ENCODE measurements at places on chromosomes 6 and 20. TPM values are rescaled to one million over a fixed set of nuclear protein-coding genes. Genes with fewer than 3 reads are reported as not detected.

Gene ZNF391
- total RNA-seq, result 14.1 TPM

Gene TMEM200A
- 4.4 TPM for total RNA-seq

Gene CST4
- not detected for total RNA-seq

Gene TFAP2D
- total RNA-seq, result not detected

Gene ZNF322
- 15.6 TPM for total RNA-seq

Gene ZBTB46
- total RNA-seq, result 5.0 TPM

Gene ALDH8A1
- 1.2 TPM for total RNA-seq

DNA sequence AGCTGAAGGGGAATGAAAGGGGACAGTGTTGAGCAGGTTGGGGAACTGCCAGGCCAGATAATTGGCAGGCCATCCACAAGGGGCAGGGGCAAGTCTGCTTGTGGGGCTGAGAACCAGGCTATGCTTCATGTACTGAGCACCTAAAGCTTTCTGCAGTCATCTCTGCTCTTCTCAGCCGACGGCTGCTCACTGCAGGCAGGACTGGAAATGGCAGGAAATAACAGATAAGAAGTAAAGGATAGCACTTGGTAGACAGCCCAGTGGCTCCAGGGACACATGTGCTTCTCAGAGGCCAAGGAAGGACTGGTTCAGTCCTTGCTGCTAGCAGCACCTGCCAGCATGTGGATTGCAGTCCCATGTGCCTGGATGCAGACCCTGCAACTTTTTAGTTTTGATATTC, 89.8 kb downstream of the CD164 start:
- no peak for DNase-seq

DNA sequence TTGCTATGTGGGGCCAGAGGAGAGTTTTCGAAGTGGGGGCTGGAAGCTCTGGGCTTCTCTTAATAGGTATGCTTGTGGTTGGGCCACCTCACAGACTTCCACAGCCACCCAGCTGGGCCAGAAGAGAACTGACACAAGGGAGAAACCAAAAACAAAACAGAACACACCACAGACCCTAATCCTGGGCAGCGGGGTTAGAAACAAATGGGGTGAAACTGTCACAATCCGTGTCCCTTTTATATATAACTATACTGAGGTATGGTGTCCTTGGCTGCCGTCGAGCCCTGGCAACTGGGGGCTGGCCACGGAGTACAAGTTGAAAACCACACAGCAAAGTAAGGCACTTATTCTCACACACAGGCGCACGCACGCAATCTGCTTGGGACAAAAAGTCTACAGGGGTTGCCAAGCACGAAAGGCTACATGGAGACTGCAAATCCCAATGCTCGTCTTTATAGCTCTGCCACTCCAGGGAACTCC, 78.3 kb downstream of the TRAM2 start:
- no peak for DNase-seq

DNA sequence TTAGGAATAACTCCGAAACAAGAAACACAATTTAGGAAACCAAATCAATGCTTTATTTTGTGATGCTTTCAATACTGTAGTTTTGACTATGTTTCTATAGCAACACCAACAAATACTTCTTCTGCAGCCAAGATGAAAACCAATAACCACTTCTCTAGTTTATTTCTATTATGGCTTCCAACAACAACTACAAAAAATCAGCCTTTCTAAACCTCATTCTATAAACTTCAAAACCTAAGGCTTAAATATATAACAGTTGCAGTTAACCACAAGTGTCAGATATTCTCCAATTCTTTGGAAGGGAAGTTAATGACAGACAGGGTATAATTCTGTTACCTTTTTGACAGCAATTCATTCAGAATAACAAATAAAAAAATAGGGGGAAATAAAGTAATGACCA, 80.9 kb downstream of the EPB41L2 start:
- no peak for DNase-seq

DNA sequence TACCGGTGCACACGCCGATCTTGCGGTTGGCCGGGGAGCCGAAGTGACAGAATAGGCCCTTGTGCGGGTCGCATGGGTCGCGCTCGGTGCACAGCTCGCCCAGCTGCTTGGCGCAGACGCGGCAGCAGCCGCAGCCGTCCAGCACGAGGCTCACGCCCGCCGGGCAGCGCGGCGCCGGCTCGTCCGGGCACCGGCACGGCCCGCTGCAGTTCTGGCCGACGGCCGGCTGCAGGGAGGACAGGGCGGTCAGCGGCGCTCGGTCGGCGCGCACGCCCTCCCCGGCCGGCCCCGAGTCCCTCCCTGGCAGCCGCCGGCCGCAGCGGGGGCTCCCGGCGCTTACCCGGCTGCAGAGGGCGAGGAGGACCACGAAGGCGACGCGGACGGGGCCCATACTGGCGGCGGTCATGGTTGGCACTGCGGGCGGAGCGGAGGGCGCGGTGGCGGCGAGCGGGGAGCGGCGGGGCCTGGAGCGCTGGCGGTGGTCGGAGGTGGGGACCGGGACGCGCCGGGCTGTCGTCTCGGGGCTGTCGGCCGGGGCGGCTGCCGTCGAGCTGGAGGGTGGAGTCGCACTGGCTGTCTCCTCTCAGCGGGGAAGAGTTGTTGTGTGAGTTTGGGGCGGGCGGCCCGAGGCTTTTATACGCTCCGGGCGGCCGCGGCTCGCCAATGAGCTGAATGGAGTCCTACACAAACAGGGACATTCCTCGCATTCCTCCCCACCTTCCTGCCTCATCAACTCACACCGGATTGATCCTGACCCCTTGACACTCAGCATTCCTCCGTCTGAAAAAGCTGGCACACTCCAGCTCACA, at the start of gene CCN2:
TSS of gene CCN2 (minus strand) at position 606 of the 809 bp plus-strand sequence. CDS start at position 406, 200 bp downstream.
- DNase-seq, result peak; percentile 95

DNA sequence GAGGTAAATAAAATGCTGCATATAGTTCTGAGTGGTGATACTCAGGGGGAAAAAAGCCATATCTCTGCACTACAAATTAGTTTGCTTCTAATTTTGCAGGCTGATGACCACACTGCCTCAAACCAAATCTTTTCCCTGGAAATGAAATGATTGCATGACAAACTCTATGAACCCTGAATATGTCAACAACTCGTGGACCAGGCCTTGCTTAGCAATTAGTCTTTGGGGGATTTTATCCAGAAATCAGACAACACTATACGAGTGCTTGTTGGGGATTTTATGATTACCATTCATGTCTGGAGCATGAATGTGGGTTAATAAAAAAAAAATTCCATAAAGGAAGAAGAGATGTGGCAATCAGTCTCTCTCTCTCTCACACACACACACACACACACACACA, 42.0 kb downstream of the SOBP start:
- DNase-seq, result no peak

DNA sequence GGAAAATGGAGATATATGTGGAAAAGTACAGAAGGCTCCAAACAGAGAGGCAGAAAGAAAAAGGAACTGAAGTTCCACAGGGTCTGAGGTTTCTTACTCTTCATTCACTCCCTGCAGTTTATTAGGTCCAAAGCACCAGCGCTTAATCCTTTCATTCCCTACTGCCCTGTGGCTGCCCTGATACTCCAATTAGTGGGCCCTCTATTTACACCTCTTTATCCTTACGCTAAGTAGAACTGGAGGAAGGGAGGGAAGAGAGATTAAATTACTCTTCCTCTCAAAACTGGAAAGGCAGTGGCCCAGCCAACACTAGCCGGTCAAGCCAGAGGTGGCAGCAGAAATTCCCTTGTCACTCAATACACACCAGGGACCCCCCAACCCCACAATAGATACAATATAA, 20.4 kb downstream of the TRERF1 start:
- no peak for DNase-seq

GRCh38 chr6:43196337-43196736, 14.3 kb downstream of the CUL9 start:
- DNase-seq, result no peak

- DNase-seq, result no peak
Measured at GRCh38 chr6:47188588-47189021, 121.1 kb downstream of the TNFRSF21 start.

DNA sequence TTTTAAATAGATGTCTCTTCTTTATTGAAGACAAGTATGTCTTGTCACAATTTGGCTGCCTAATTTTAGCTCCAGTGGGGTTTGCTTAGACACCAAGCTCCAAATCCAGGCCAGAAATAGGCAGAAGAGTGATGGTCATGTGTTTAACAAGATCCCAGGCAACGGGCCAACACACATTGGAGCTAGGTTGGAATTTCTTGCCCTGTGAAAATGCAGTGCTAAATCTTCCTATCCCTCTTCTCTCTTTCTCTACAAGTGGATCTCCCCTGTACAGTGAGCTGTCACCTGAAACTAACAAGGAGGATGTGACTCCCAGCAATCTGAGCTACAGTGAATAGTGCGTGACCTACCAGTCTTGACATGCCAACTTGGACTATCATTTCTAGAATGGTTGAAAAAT, 65.3 kb upstream of the VGLL2 start:
- no peak for DNase-seq

DNA sequence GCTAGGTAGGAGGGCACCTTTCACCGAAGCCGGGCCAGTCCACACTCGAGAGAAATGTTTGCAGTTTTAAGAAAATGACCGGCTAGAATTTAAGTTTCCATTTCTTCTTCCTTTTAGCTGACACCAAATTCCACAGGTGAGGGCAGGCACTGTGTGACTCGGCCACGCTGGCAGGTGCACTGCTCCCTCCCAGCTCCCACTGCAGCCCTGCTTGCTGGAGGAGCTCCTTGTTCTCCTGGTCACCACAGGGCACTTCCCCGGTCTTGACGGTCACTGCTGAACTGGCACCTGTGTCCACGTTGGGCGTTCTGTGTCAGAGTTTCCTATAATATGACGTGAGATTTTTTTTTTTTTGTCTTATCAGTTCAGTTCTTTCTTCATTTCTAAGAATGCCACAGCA, 3.6 kb upstream of the KIF25 start:
- no peak for DNase-seq

GRCh38 chr6:132734694-132735236, 20.9 kb upstream of the VNN1 start:
- no peak for DNase-seq

DNA sequence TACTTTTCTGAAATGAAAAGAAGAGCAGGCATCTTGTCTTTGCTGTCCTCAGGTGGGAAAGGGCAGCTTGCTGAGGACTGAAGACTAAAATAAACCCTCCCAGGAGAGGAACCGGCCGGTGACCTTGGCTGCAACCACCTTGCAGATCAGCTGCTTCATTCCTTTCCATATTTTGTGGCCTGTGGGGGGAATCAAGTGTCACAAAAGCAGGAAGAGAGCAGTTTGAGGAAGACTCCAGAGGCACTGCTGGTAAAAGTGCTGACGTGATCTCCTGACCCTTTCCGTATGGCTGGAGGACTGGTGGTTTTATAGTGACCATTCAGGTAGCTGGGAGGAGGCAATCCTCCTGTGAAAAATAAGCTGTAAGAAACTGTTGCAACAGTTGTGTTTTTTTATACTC, 157.0 kb downstream of the PLCB4 start:
- no peak for DNase-seq

- DNase-seq, result no peak
Measured at GRCh38 chr20:9087531-9088217, 18.8 kb downstream of the PLCB4 start.

DNA sequence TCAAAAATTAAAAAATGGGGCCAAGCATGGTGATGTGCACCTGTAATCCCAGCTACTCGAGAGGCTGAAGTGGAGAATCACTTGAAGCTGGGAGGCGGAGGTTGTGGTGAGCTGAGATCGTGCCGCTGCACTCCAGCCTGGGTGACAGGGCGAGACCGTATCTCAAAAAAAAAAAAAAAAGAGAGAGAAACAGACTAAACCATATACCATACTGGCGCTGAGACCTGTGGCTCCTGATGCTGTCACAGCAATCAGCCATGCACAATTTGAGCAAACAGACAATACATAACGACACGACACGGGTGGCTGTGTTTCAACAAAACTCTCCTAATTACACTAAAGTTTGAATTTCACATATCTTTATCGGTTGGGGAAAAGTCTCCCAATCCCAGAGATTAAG, 14.9 kb upstream of the CBFA2T2 start:
- DNase-seq, result no peak

DNA sequence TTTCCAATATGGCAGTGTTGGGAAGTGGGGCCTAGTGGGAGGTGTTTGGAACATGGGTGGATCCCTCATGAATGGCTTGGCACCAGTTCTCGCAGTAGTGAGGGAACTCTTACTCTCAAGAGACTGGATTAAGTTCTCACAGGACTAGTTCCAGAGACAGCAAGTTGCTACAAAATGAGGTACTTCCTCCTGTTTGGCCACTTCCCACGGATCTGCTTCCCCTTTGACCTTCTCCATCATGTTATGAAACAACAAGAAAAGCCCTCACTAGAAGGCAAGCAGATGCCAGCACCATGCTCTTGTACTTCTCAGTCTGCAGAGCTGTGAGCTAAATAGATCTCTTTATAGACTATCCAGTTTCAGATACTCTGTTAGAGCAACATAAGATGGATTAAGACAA, 3.1 kb downstream of the RSPH3 start:
- DNase-seq, result no peak

DNA sequence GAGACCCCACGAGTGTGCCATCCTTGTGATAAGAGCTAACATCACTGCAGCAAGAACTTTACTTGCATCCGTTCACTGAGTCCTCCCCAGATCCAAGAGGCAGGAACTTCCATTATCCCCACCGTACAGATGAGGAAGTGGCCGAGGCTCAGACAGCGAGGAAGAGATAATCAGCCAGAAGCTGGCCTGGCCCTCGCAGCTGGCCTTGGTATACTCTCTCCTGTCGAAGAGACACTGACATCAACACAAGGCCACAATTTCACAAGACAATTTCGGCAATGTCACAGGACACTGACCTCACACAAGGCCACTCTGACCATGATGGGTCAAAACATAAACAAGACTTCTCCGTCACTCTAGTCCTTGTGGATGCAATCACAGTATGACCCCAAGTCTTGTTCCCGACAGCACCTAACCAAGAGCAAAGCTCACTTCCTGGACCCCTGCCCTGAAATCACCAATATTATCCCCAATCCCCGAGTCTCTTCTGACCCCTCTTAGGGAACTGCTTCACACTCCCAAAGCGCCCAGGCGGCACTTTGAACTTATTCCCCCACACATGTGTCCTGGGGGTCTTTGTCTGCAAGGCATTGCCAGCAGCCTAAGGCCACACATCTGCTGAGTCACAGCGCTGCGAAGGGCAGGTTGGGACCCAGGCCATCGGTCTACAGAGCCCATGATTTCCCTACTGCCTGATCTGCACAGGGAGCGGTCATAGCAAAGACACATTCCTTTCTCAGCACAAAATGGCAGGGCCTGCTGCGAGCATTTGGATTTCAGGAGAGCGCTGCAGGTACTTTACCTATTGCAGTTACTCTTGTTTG, 14.8 kb upstream of the VAPB start:
- DNase-seq, result no peak

DNA sequence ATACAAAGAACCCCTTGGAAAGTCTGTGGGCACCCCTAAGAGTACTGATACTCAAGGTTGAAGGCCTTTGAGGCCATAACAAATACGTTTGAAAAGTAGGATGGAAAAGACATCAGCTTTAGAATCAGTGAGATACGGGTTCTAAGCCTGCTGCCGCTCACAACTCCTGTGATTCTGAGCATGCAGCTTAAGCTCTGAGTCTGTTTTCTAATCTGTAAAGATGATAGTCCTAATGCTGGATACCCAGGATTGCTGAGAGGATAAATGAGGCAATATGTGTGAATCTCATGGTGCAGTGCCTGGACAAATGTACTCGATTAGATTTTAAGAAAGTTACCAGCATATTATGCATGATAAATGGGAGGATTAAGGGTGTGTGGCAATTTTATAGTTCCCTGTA, 321.0 kb upstream of the HSF2 start:
- DNase-seq, result no peak
